ENCODE measurements at places on chromosomes 3 and 15.

DNA sequence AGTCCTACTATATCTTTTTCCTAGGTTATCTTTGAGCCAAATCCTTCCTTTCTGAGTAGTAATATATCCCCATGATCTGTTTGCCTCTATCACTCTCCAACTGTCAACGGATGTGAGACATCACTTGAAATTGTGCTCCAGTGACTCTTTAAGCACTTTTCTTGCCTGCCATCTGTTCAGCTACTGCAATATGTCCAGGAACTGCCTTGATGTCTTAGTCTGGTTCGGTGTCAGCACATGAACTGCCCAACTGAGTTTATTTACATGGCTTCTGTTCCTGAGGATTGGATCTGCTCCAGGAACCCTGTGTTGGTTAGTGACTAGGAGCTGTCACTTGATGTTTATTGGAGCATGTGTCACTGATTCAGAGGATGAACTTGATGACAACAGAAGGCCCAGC, 116.5 kb downstream of the SLC9A9 start:
- no peak for DNase-seq

DNA sequence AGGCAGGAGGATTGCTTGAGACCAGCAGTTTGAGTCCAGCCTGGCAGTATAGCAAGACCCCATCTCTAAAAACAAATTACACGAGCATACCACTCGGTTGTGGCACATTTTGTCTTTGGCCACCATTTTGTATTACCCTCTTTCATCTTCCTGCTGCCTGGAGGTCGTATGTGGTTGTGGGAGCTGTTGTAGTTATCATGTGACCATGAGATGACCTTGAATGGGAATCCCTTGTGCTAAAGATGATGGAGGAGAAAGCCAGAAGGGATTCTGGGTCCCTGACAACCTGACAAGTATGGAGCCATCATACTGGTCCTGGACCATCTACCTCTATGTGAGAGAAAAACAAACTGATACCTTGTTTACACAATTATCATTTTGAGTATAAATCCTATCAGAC, 45.2 kb upstream of the BHLHE40 start:
- DNase-seq, result no peak

- DNase-seq, result no peak
Measured at GRCh38 chr3:76673171-76673570, 366.7 kb upstream of the ROBO2 start.

- peak; percentile 70 for DNase-seq
Measured at GRCh38 chr3:197960694-197961581, 921 bp downstream of the LMLN start.

DNA sequence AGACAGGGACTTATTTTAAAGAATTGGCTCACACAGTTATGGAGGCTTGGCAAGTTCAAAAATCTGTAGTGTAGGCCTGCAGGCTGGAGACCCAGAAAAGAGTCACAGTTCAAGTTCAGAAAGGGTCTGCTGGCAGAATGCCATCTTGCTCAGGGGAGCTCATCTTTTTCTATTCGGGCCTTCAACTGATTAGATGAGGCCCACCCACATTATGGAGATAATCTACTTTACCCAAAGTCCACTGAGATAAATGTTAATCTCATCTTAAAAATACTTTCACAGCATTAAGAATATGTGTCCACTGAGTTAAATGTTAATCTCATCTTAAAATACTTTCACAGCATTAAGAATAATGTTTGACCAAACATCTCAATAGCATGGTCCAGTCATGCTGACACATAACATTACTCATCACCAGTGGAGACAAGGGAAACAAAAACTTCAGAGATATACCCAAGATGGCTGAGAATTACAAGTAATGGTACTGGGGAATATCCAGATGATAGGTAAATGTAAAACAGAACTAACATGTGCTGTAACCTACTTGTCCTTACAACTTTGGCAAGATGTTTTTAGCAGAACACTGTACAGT, 74.3 kb upstream of the STAC start:
- DNase-seq, result no peak

- DNase-seq, result no peak
Measured at GRCh38 chr3:60189304-60189703, 1061.9 kb downstream of the FHIT start.

DNA sequence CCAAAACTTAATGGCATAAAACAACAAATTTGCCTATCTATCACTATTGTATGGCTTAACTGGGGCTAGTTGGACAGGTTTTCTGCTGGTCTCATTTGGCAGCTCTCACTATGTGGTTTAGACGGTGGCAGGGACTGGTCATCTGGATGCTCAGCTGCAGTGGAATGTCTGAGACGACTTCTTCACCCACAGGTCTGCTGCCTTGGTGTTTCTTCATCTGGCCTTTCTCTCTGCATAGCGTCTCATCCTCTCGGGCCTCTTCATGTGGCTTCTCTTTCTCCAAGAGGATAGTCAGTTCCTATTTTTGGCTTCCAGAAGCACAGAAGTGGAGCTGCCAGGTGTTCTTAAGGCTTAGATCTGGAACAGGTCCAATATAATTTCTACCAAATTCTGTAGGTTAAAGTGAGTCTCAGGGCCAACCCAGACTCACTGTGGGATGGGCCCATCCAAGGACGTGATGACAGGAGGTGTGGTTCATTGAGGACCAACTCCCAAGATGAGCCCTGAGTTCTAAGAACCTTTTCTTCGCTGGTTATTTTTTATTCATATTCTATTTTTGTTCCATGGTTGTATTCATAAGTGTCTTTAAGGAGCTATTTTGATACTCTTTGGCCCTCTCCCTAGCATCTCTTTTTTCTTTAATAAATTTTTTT, 18.6 kb downstream of the UBE2Q2 start:
- no peak for DNase-seq

GRCh38 chr15:62799037-62799436, 243.5 kb upstream of the TPM1 start:
- no peak for DNase-seq

GRCh38 chr3:47405820-47406761, 25.3 kb downstream of the PTPN23 start:
- no peak for DNase-seq

DNA sequence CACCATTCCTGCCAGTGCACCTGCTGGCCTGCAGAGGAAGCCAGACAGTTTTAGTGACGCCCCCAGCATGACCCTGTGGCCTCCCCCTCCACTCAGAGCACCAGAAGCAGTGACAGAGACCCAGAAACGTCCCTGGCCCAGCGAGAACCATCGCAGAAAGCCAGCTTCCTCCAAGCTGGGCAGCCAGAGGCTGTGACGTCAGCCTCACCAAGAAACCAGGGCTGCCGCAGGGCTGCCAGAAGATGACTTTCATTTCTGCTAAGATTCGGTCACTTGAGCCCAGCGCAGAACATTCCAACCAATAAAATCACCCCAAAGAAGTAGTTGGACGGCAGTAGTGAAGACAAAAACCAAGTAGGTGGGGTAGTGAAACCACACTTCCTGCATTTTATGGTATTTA, 29.6 kb upstream of the RPL32 start:
- DNase-seq, result no peak

DNA sequence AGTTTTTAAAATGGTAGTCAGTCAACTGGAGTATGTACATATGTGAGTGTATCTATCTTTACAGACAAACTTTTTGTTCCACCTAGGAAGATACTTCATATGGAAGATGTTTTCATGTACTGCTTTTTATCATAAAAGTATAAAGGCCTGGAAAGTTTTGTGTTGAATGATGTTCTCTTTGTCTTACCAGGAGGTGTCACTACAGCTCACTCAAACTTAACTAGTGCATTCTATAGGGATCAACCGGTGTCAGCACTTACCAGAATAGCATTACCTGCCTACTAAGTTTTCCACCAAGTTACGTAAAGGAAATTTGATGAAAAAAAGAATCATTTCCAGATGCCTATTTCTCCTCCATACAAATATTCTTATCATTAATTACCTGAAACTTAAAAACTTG, 522.6 kb upstream of the SEMA6D start:
- no peak for DNase-seq

- no peak for DNase-seq
Measured at GRCh38 chr3:193262707-193263106, 21.7 kb downstream of the PLAAT1 start.

DNA sequence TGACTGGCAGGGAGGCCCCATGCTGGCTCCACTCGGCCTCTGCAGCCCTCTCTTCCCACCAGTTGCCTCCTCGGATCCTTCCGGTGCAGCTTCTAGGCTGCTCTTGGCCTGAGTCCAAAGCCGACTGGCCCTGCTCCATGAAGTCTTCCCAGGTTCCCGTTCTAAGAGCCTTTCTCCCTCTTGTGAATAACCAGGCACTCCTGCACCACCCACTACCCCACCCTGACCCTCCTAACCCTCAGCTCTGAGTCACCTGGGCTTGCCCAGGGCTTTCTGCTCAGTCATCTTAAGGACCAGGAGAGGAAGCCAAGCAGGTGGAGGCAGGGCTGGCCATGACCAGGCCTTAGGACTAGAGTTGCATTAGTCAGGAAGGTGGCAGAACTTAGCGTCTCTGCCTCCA, 28.1 kb upstream of the CNBP start:
- no peak for DNase-seq

DNA sequence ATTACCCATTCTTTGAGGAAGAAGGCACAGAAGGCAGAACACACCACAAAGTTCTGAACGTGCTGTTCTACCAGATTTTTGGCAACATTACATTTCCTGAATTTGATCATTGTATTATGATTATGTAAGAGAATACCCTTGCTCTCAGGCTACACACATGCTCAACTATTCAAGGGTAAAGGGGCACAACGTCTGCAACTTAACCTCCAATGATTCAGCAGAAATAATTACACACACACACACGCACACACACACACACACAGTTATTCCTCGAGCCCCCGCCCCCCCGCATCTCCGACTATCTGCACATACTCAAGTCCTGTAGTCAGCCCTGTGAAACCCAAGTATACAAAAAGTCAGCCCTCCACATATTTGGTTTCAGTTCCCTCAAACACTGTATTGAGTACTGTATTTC, 26.8 kb downstream of the RPN1 start:
- no peak for DNase-seq

DNA sequence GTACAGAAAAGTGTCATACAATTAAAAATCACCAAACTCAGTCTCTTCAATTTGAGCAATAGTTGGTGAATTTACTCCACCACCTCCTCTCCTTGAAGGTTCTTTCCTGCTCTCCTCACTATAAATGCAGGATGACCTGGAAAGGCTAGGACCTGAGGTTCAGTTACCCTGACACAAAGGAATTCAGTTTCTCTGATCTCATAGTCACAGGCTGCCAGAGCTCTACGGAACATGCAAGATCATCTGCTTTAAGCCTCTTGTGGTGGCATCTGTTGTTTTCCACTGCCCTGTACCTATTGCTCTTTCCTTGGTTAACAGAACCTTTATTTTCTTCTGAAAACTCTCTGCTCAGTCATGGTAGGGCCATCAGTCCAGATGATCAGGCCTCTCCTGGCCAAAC, 4.9 kb upstream of the TP63 start:
- no peak for DNase-seq

- DNase-seq, result no peak
Measured at GRCh38 chr3:112355307-112355687, 22.3 kb downstream of the CD200 start.
